ENCODE measurements at places on chromosomes 1 and 21.

GRCh38 chr21:15729674-15730483 lies at the start of gene USP25:
Gene USP25 (plus strand): TSS chr21:15729982. CDS start chr21:15730394, 412 bp downstream.
- DNase-seq = peak; percentile 91

GRCh38 chr21:27571706-27572105 lies 604.8 kb upstream of the ADAMTS5 start:
- no peak for DNase-seq

- no peak for DNase-seq
Measured at GRCh38 chr1:211420389-211420788, 71.6 kb downstream of the RD3 start.

- no peak for DNase-seq
Measured at GRCh38 chr21:21324297-21324696, 326.1 kb downstream of the NCAM2 start.

GRCh38 chr1:198937231-198938031 lies 298.6 kb downstream of the PTPRC start:
- peak; percentile 85 for DNase-seq

DNA sequence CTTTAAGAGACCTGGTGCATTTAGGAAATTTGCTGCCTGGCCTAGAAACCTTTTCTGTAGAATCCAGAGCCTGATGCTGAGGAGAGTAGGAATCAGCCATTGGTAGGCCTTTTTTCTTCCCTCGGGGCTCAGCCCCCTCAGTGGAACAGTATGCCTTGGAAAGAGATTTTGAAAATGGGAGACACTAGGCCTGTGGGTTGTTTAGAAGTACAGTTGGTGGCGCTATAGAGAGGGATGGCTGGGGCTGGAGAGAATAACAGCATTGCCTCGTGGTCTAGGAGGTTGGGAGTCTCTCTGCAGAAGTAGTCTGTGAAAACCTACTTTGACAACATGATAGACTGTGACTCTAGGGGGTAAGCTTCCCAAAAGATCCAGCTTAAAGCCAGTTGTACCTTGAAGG lies 8.2 kb downstream of the KIF2C start:
- DNase-seq = no peak

DNA sequence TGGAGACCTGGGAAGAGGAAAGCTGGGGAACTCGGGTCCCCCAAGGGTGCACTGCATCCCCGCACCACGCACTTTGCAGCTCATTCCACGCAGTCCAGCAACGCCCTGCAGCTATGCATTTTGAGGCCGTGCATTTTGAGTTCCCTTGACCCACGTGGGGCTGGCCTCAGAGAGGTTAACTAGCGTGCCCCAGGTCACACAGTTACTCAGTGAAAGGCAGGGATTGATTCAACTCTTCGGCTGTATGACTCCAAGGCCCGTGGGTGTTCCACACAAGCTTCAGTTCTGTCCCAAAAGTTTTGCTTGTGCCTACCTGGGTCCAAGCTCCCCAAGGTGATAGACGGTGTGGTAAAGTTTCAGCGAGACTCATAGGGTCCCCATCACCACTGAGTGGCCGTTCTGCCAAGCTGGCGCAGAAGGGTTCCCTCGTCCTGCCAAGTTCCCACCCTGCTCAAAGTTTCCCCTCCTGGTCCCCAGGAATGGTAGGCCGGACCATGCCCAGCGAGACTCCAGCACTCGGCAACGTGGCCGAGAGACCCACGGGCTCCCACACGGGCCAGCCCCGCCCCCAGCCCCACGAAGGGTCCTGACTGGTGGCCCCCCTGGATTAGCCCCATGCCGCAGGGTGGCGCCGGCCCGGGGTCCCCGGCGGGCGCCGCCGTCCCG lies 611 bp downstream of the HSPG2 start:
- no peak for DNase-seq

- no peak for DNase-seq
Measured at GRCh38 chr1:246792603-246793002, 68.4 kb downstream of the SCCPDH start.

- DNase-seq = no peak
Measured at GRCh38 chr1:227131193-227131592, 187.1 kb downstream of the CDC42BPA start.

GRCh38 chr1:237580726-237581125 lies 310.0 kb downstream of the ZP4 start:
- no peak for DNase-seq

GRCh38 chr1:47797575-47797974 lies 199.6 kb downstream of the TRABD2B start:
- no peak for DNase-seq

DNA sequence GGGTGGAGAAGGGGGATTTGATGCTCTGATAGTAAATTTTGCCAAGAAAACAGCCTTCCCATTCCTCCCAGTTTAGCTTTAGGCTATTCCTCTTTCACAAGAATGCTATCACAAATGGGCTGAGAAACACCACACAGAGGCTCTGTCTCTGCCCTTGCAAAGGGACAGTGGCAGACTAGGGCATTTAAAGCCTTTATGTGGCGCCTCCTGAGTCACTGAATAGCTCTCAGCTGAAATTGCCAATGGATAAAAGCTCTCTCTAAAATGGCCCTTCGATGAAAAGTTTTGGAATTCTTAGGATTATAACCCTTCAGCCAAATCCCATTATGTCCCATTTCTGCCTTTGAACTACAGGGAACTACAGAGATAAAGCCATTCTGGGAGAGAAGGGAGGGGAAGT lies 1000.4 kb downstream of the ADGRL2 start:
- DNase-seq = no peak

- no peak for DNase-seq
Measured at GRCh38 chr1:220796530-220796929, 9.8 kb downstream of the MTARC1 start.

DNA sequence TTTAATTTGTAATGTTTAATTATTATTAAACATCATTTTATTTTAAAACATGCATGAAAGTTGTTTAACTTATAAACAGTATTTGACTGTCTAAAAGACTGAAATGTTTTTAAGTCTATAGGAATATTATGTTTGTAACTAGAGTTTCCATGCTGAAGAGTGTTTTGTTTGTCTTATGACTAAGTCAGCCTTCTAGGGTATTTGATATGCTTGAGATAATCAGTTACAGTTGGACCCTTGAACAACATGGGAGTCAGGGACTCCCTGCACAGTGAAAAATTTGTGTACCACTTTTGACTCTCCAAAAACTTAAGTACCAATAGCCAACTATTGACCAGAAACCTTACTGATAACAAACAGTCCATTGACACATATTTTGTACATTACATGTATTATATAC lies 45.5 kb upstream of the KANK4 start:
- DNase-seq = no peak

- no peak for DNase-seq
Measured at GRCh38 chr21:15319727-15320126, 254.9 kb upstream of the NRIP1 start.

DNA sequence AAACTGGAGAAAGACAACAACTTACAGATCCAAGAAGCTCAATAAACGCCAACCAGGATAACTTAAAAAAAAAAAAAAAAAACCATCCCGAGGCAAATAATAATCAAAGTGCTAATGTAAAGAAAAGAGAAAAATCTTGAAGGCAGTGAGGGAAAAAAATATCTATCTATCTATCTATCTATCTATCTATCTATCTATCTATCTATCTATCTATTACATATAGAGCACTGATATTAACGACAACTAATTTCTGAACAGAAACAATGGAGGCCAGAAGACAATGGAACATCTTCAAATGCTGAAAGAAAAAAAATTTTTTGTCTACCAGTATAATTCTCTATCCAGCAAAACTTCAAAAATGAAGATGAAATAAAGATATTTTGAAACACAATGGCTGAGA lies 18.0 kb downstream of the PACC1 start:
- no peak for DNase-seq

- no peak for DNase-seq
Measured at GRCh38 chr1:226846786-226847185, 23.6 kb upstream of the PSEN2 start.

GRCh38 chr1:226110249-226111097 lies 48.0 kb downstream of the H3-3A start:
- peak; percentile 61 for DNase-seq

DNA sequence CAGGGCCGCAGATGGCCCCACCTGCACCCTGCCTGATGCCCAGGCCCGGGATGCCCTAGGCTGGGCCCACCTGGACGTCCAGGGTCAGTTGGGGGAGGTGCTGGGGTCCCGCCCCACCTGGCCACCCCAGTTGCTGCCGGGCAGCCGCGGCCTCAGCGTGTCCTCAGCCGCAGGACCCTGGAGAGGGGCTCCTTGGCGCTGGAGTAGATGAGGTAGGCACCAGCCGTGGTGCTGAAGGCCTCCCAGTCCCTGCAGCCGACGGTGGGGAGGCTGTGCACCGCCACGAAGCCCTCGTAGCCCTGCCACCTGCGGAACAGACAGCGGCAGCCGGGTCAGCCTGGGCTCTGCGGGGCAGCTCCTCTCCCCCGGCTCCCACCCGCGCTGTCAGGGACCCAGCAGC lies 40.4 kb downstream of the KRTAP10-1 start:
- no peak for DNase-seq

- DNase-seq = no peak
Measured at GRCh38 chr1:211732293-211732980, 57.0 kb upstream of the NEK2 start.

DNA sequence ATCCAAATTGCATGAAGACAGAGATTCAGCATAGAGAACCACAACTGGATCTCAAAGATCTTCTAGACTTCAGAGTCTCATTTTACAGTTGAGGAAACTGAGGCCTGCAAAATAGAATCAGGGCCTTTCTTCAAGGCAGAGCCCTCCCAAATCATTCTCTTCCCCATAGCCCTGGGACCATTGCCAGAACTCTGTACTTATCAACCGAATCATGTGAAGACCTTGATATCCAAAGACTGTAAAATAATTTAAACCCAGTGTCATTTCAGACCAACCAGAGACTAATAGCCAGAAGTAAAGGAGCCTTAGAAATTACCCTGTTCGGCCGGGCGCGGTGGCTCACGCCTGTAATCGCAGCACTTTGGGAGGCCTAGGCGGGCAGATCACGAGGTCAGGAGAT lies 90.1 kb downstream of the DTL start:
- DNase-seq = no peak

DNA sequence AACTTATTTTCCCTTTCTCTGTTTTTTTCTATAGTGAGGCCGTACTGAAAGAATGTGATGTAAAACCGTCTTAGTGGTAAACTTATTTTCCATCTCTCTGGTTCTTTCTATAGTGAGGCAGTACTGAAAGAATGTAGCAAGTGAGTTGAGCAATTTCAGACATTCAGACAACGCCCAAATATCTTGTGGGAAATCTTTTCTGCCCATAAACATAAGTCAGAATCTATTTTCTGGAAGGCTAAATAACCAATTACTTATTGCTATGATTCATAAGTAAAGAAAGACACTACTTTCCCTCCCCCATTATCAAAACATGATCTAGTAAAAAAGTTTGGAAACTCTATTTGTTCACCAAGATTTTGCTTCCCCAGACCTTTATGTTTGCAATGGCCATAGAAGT lies 18.8 kb upstream of the SCCPDH start:
- DNase-seq = no peak

GRCh38 chr1:91601554-91602376 lies 101.1 kb downstream of the CDC7 start:
- no peak for DNase-seq

DNA sequence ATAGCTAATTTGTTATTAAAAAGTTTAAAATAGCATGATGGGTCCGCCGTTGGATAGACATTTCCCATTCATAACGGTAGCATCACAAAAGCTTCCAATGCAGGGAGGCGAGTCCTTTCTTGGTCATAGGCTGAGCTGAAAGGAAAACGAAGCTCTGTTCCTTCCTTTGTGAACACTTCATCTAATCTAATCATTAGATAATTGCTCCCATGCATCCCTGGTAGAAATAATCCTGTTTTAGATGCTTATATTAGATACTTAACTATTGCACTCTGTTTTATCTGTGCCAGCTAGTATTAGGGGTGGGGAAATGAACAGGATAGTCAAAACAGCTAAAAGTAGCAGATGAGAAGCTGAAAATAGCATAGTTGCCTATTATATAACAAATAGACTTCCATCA lies 215.0 kb downstream of the SLC35F3 start:
- no peak for DNase-seq

DNA sequence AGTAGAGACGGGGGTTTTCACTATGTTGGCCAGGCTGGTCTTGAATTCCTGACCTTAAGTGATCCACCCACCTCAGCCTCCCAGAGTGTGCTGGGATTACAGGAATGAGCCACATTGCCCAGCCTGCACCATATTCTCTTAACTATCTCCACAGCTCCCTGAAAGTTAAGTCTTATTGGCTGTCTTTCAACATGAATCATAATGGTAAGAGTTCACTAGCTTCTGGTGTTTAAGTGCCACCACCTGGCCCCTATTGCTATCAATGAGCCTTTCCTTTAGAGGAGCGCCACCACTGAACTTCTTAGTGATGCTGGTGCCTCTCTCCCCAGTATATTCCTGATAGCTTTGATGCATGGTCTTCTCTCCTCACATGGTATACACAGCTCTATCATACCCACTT lies 15.7 kb downstream of the ZFYVE9 start:
- no peak for DNase-seq

GRCh38 chr1:9633493-9633892 lies 18.0 kb upstream of the PIK3CD start:
- no peak for DNase-seq

- DNase-seq = peak; percentile 23
Measured at GRCh38 chr1:155940482-155940992, 901 bp upstream of the RXFP4 start.

- DNase-seq = no peak
Measured at GRCh38 chr1:199901341-199901740, 126.2 kb upstream of the NR5A2 start.

GRCh38 chr1:63779338-63780211 lies 5.8 kb downstream of the ROR1 start:
- no peak for DNase-seq

DNA sequence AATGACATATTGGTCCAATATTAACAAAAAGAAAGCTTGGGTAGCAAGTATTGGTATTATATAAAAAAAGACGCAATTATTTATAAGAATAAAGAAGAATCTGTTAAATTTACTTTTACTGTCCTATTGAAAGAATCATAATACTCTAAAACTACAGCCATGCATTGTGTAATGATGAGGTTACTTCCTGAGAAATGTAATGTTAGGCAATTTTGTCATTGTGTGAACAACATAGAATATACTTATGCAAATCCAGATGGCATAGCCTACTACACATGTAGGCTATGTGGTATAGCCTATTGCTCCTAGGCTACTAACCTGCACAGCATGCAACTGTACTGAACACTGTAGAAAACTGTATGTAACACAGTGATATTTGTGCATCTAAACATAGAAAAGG lies 121.2 kb upstream of the PTGFR start:
- no peak for DNase-seq

DNA sequence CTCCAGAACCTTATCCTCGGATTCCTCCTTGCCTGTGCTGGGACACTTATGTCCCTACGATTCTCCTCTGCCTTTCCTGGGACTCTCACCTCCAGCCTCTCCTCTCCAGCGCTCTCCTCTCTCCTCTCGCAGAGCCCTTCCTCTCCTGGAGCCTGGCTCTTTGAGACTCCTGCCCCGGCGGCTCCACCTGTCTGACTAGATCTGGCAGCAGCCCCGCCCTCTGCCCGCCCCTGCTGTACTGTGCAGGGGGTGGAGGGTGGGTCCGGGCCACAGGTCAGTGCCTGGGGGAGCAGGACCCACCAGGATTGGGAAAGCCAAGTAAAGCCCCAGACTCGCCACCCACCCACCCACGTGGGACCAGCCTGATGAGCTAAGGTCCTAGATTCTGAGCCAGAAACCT lies 1.6 kb downstream of the ELOVL1 start:
- DNase-seq = no peak

Data from DND-41 (cell line).